Activated CD4-positive, alpha-beta memory T cell treated with anti-CD3 and anti-CD28 coated beads, Interleukin-2, amount 10 ng/mL, durations not matched to agents 7 days and 5 days (primary cell): ENCODE measurements at places on chromosomes 2 and 18.
A peak's percentile ranks its signal among the peaks of the same experiment; 100 is the strongest.

DNA sequence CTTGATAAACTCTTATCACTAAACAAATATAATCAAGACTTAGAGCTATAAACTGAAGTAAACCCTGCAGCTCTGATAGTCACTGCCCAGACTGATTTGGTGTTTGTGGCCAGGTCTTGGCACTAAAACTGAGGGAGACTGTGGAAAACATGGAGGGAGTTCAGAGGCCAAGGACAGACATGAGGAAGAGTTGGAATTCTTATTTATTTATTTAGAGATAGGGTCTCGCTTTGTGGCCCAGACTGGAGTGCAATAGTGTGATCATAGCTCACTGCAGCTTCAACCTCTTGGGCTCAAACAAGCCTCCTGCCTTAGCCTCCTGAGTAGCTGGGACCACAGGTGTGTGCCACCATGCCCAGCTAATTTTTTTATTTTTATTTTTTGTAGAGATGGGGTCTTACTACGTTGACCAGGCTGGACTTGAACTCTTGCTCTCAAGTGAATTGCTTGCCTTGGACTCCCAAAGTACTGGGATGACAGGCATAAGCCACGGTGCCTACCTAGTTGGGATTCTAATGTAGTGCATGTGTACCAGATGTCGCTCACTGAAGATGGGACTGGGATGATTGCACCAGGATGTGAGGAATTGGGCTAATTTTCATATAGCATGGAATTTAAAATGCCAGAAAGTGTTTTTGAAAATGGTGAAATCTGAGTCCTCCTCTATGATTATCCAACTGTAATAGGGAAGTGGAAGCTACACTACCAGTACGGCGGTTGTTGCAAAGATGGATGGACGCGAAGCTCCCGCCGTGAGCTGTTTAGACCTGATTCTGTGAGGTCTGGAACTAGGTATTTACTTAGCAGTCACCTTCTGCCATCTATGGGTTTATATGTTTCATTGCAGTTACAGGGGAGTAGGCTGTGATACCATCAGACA, 52.7 kb upstream of the CTLA4 start:
- H3K36me3 ChIP-seq = no peaks in the 10 kb centered on the region
- H3K4me1 ChIP-seq = peaks cover 57% of the 10 kb centered on the region
- peak; percentile 55 for DNase-seq
- no peak overlapping the region for H3K4me3 ChIP-seq
- H3K27ac ChIP-seq = no peak overlapping the region

GRCh38 chr2:12717191-12718014, 667 bp downstream of the TRIB2 start:
- peaks cover 55% of the 10 kb centered on the region for H3K4me1 ChIP-seq
- peak overlapping the region; percentile 72 for H3K27ac ChIP-seq
- H3K36me3 ChIP-seq = peaks cover 28% of the 10 kb centered on the region
- DNase-seq = peak; percentile 61
- H3K4me3 ChIP-seq = peak overlapping the region; percentile 84

GRCh38 chr2:62056341-62056740, 139.6 kb upstream of the B3GNT2 start:
- no peak overlapping the region for H3K4me3 ChIP-seq
- DNase-seq = no peak
- H3K36me3 ChIP-seq = no peaks in the 10 kb centered on the region
- H3K27me3 ChIP-seq = no peaks in the 10 kb centered on the region
- peaks cover 14% of the 10 kb centered on the region for H3K4me1 ChIP-seq

- H3K27me3 ChIP-seq = no peaks in the 10 kb centered on the region
- DNase-seq = no peak
- no peaks in the 10 kb centered on the region for H3K4me1 ChIP-seq
- H3K27ac ChIP-seq = no peak overlapping the region
These were observed 259.0 kb upstream of the REG3G start for GRCh38 chr2:78766459-78766858.

- H3K4me3 ChIP-seq = peak overlapping the region; percentile 85
- H3K27me3 ChIP-seq = peaks cover 3% of the 10 kb centered on the region
- H3K36me3 ChIP-seq = peaks cover 21% of the 10 kb centered on the region
- DNase-seq = no peak
These were observed 84.7 kb downstream of the RBMS1 start for GRCh38 chr2:160408959-160409291.

- no peak for DNase-seq
- no peaks in the 10 kb centered on the region for H3K4me1 ChIP-seq
- no peak overlapping the region for H3K27ac ChIP-seq
- no peak overlapping the region for H3K4me3 ChIP-seq
- no peaks in the 10 kb centered on the region for H3K36me3 ChIP-seq
These were observed 64.5 kb downstream of the OSBPL1A start for GRCh38 chr18:24333084-24333483.

- H3K4me1 ChIP-seq = peaks cover 6% of the 10 kb centered on the region
- no peak overlapping the region for H3K4me3 ChIP-seq
- DNase-seq = no peak
These were observed 119.0 kb upstream of the ZFP36L2 start for GRCh38 chr2:43345391-43345813.

DNA sequence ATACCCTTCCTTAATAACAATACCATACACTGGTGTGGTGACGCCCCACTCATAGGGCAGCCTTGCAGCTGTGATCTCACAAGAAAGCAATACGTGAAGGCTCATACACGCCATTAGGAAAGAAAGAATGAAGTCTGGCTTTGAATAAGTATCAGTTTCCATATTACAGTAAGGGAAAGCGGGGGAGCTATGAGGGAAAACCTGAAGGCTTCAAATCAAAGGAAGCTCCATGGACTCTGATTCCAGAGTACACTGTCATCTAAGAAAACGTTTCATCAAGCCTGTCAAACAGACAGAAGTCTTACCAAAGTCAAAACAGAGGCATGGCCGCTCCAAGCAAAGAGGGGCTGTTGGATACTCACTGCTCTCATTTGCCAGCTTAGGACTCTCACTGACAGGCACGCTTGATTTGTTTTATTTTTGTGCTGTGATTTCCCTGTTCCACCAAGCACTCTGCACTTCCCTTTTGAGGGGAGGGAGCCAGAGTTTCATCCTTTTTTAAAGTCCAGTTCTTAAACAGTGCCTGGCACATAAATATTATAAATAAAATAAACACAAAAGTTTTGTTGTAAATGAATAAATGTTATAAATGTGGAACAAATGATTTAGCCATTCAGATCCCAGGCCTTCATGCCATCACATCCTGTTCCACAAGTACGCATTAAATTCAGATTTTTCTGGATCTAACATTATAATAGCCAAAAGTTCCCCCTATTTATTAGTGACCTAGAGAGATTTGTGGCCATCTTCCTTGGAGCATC, 221.2 kb downstream of the PIEZO2 start:
- no peaks in the 10 kb centered on the region for H3K36me3 ChIP-seq
- H3K27me3 ChIP-seq = peaks cover 2% of the 10 kb centered on the region
- no peaks in the 10 kb centered on the region for H3K4me1 ChIP-seq
- DNase-seq = no peak
- H3K4me3 ChIP-seq = no peak overlapping the region

DNA sequence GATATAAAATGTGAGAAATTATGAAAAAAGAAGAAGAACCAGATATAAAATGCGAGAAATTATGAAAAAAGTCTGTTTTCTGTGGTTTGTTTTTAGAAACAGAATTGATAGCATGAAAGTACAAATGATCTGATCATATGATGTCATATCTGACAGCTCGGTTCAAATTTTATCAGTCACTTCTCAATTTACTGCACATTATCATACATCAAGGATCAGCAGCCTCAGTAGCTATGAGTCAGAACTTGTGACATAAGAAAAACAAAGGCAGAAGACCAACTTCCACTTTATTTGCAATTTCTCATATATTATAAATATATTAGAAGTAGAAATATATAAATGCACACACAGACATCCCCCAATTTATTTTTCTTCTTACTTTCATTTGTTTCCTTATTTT, 634.0 kb downstream of the LRP1B start:
- H3K4me1 ChIP-seq = no peaks in the 10 kb centered on the region
- no peak overlapping the region for H3K27ac ChIP-seq
- H3K27me3 ChIP-seq = no peaks in the 10 kb centered on the region
- DNase-seq = no peak
- no peaks in the 10 kb centered on the region for H3K36me3 ChIP-seq
- H3K4me3 ChIP-seq = no peak overlapping the region

- peaks cover 28% of the 10 kb centered on the region for H3K4me1 ChIP-seq
- no peak for DNase-seq
- no peaks in the 10 kb centered on the region for H3K27me3 ChIP-seq
- no peak overlapping the region for H3K27ac ChIP-seq
These were observed 29.0 kb downstream of the TNFRSF11A start for GRCh38 chr18:62354151-62354550.

DNA sequence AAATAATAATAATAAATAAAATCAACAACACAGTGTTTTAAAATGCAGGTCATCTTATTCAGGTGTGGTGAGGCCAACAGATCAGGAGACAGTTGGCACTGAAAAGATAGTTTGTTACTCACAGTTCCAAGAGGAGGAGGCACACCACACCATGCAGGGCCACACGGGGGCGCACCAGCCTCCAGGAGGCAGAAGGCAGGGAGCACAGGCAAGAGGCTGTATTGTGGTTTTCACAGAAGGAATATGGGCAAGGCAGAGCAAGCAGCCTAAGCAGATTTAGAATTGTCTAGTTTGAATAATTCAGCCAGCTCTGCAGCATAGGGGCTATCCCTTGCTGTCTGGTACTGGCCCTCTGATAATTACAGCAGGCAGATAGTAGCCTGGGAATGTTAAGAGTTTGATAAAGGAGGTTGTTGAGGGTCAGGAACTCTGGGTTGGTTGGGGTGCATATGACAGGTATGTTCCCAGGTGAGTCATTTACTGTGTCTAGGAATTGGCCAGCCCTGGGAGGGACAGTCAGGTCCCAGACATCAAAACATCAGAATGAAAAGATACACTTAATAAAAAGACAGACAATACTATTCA, 31.3 kb downstream of the KIAA2012 start:
- H3K27me3 ChIP-seq = peaks cover 11% of the 10 kb centered on the region
- H3K4me1 ChIP-seq = no peaks in the 10 kb centered on the region
- H3K27ac ChIP-seq = no peak overlapping the region

GRCh38 chr2:102736110-102736409, 25.8 kb upstream of the TMEM182 start:
- no peaks in the 10 kb centered on the region for H3K27me3 ChIP-seq
- H3K36me3 ChIP-seq = peaks cover 7% of the 10 kb centered on the region
- H3K4me1 ChIP-seq = peaks cover 29% of the 10 kb centered on the region

DNA sequence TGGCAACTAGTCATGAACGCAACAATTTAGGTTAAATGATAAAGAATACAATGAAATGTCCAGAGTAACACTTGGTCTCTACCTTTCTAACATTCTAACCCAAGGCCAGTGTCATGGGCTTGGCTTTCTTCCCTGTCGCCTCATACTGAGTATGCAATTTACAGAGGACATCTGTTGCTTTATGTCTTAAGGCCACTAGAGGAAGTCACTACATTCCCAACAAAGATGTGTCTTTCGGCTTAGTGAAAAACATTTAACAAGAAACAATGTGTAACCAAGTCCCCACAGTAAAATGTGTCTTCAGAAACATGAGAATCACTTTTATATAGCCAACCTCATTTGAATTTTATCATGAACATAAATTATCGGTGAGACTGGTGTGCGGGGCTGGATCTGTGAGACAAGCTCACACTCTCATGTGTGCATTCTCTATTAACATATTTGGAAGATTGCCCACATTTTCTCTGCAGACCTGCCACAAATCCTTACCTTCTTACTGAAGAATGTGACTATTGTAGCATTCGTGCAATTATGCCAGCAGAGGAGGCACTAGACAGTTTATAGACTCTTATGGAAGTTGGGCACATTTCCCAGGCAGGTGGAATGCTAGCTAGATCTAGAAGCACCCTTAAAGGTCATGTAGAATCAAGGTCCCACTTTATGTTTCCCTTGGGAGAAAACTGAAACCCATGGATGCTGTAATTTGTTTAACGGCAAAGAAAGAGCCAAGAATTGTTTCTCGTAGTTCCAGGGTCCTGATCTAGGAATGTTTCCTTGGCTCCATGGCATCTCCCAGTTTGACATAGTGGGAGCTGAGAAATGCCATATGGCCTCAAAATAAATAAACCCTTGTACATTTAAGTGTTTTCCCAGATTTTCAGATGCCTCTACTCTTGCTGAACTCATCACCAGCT, 101.8 kb downstream of the CD226 start:
- no peaks in the 10 kb centered on the region for H3K36me3 ChIP-seq
- H3K4me3 ChIP-seq = no peak overlapping the region
- no peak for DNase-seq
- H3K27ac ChIP-seq = no peak overlapping the region

GRCh38 chr18:58862851-58863538, 1.7 kb upstream of the ZNF532 start:
- H3K4me1 ChIP-seq = peaks cover 21% of the 10 kb centered on the region
- peak; percentile 23 for DNase-seq
- H3K27ac ChIP-seq = peak overlapping the region; percentile 62

DNA sequence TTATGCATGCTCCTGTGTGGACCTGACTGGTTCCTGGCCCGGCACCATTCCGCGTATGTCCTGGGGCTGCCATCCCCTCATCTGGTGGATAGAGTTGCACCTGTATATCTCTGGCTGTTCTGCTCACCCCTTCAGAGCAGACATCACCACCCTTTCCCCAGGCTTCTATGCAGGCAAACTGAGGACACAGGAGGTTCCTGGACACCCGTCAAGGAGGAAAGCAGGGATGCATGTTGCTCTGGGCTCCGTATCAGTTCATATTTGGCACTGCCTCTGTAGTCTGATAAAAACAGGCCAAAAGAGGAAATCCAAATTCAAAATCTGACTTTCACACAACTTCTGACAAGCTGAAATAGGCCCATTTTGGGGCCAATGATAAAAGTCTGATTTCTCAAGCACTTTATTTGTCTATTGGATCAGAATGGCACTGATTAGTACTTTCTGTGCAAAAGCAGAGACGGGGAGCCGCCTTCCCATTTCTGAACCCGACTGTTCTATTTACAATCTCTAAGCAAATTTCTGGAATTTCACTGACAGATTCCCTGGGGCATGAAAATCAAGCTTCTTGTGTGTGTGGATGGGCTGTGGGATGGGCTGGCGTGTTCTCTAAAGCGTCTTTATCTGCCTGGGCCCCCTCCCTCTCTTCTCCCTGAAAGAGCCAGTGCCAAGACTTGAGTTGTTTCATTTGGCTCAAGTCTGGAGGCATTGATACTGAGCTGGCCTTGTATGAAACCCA, 96.9 kb downstream of the SETBP1 start:
- H3K4me1 ChIP-seq = peaks cover 3% of the 10 kb centered on the region
- H3K36me3 ChIP-seq = peaks cover 3% of the 10 kb centered on the region

- DNase-seq = no peak
- no peaks in the 10 kb centered on the region for H3K27me3 ChIP-seq
- H3K36me3 ChIP-seq = no peaks in the 10 kb centered on the region
These were observed 249.8 kb downstream of the ACKR3 start for GRCh38 chr2:236819275-236820002.

- H3K27ac ChIP-seq = no peak overlapping the region
- H3K36me3 ChIP-seq = peaks cover 41% of the 10 kb centered on the region
- peaks cover 15% of the 10 kb centered on the region for H3K4me1 ChIP-seq
- no peak for DNase-seq
These were observed 14.9 kb downstream of the TYW5 start for GRCh38 chr2:199940373-199940772.

- no peak overlapping the region for H3K27ac ChIP-seq
- H3K36me3 ChIP-seq = no peaks in the 10 kb centered on the region
- H3K4me1 ChIP-seq = peaks cover 7% of the 10 kb centered on the region
- no peak for DNase-seq
- H3K4me3 ChIP-seq = no peak overlapping the region
These were observed 50.7 kb upstream of the ARL5A start for GRCh38 chr2:151878655-151879563.
